Chondrocyte (in vitro differentiated cells): ENCODE measurements at places on chromosomes 13 and 19. TPM values are rescaled to one million over a fixed set of nuclear protein-coding genes. Genes with fewer than 3 reads are reported as not detected.

- DNase-seq: no peak
Observed at GRCh38 chr13:38141792-38142191, 207.9 kb upstream of the UFM1 start.

Gene C13orf42
- total RNA-seq: not detected in 3 replicates

Gene ANKRD10
- total RNA-seq: 110 to 139 TPM (median 112 TPM) in 3 replicates

DNA sequence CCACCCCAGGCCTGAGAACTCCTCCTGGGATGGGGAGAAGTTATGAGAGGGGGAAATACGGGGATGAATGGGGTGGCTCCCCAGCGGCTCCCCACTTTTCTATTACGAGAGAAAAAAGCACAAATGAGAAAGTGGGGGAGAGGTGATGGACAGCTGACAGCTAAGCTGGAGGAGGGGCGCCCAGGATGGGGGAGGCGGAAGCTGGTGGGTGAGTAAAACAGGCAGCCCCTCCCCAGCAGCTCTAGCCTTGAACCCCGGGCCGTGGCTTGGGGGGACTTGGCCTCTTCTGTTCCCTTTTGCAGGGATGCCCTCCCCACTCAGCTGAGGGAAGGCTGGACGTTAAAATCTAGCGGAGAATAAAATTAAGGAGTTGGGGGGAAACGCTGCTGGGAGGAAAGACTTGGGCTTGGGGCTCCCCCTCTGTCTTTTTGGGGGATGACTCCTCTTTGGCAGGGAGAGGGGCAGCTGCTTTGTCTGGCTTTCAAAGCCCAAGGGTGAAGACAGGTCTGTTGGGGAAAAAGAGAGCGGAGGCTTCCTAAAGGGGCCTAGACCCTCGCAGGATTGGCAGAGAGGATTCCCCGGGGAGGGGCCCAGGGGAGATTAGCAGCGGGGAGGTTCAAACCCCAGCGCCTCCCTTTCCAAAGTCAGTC lies 1.4 kb upstream of the SAMD1 start:
- no peak for DNase-seq

DNA sequence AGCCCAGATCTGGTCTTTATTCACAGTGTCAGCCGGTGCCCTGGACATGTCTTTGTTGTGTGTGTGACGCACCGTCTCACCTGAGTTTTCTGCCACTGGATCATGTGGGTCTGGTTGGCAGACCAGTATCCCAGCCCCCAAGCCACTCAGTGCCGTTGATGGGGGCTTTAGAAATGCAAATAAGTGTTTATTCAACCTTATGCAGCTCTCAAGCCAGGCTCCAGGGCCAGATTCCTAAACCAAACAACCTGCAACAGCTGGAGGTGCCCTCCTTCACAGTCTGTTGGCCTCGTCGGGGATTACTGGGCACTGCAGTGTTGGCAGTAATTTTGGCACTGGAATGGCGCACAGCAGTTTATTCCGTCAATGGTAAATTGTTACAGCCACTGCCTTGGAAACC lies 21.6 kb downstream of the FAM124A start:
- DNase-seq: no peak

- no peak for DNase-seq
Observed at GRCh38 chr13:32033744-32034143, 2.2 kb downstream of the FRY start.

Gene ALKBH6
- total RNA-seq: 17.9 to 23.7 TPM (median 19.9 TPM) in 3 replicates
